ENCODE measurements at places on chromosomes 2 and 18.

GRCh38 chr2:36403675-36404230 is 48.2 kb downstream of the CRIM1 start:
- no peak for DNase-seq

DNA sequence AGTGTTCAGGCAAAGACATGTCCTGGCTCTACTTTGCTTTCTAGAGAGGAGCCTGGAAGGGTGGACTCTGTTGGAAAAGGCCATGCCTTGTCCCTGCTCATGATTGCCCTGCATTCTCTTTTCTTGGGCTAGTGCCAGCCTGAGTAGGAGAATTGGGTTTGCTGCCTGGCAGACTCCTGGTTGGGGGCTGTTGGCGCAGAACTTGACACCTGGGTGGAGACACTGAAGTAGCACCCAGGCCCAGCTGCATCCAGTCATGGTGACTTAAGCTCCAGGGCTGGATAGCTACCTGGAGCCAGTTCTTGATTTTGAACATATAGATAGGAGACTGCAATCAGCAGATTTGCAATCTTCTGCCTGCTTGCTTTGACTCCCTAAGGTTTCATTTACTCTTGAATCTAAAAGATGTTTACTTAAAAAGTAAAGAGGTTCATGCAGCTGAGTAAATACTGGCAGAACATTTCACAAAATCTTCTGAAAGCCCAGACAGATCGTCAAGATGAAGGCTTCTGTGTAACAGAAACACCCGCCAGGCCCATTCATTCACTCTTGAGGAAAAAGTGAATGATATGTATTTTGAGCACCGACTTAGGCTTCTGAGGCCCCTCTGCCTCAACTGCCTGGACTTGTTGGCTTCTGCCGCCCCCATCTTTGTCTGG is 38.0 kb upstream of the YWHAQ start:
- DNase-seq = no peak

- peak; percentile 48 for DNase-seq
These were observed 26.6 kb upstream of the ITGA4 start for GRCh38 chr2:181430406-181431118.

GRCh38 chr2:174004905-174005605 is 39.9 kb upstream of the SP3 start:
- DNase-seq = no peak

DNA sequence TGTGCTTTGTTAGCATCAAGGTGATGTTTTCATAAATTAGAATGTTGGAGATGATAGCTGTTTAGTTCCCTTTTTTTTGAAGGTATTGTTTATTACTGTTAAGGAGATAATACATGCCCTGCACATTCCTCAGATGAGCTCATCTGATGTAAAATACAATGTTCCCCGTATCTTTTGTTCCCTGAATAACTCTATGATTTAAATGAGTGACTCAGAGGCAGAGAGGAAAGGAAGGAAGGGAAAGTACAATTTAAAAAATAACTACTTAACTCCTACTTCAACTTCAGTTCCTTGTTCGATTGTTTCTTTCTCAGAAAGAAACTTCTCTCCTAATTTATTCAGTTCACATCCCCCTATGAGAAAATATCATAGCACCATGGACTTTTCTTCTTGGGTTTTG is 208.7 kb downstream of the KCNE4 start:
- DNase-seq = no peak

DNA sequence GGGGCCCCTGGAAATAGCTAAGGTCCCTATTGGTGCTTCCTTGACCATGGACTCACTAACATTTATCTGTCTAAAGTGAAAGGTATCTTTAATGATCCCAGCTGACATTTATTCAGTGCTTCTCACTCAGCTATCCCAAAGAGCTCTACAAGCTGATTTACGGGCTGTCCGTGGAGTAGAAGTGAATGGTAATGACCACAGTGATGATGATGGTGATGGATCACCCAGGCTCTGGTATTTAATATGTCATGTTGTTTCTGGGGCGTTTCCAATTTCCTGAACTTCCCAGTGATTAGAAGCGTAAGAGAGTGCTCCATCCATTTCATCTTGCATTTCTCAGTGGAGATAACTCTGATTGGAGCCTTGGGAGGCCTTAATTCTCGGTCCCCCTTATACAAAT is 304.3 kb downstream of the HRH4 start:
- no peak for DNase-seq

- no peak for DNase-seq
These were observed 259.8 kb upstream of the SALL3 start for GRCh38 chr18:78719821-78720220.

- DNase-seq = peak; percentile 73
These were observed 86.0 kb downstream of the MAPRE2 start for GRCh38 chr18:35127201-35127600.

DNA sequence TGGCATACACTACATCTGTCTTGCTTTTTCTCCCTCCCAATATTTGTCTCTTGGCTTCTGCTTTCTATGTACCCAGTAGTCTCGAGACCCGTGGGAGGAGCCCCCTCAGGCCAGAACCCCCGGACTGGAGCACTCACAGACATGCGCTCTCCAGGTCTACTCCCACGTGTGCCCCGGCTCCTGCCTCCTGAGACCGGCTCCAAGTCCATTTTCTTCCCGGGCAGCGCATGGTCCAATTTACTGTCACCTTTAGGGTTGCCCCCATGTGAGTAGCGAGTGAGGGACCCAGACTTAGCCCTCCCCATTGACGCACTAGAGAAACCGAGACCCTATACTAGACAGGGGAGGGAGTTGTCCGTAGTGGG is 11.8 kb upstream of the TEX51 start:
- DNase-seq = no peak

All from SK-MEL-5 (cell line).